ENCODE measurements at places on chromosomes 4 and X. TPM values are rescaled to one million over a fixed set of nuclear protein-coding genes. Genes with fewer than 3 reads are reported as not detected.

DNA sequence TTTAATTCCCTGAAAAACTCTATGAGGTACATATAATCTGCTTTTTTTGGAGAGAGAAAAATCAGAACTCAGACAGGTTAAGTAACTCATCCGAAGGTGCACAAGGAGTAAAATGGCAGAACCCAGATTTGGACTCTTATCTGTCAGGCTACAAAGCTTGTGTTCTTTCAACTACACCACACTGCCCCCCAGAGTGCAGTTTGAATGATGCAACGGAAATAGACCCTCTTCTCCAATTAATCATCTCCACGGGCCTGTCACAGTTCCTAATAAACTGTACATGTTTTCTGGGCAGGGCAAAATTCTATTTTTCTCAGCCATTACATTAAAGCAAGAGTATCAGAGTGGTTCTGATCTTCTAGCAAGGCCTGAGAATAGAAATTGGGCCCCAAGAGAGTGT lies 35.3 kb upstream of the DCX start:
- no peaks in the 10 kb centered on the region for H3K36me3 ChIP-seq
- DNase-seq = peak; percentile 80
- H3K27me3 ChIP-seq = no peaks in the 10 kb centered on the region
- H3K27ac ChIP-seq = no peak overlapping the region
- no peak overlapping the region for H3K4me3 ChIP-seq

DNA sequence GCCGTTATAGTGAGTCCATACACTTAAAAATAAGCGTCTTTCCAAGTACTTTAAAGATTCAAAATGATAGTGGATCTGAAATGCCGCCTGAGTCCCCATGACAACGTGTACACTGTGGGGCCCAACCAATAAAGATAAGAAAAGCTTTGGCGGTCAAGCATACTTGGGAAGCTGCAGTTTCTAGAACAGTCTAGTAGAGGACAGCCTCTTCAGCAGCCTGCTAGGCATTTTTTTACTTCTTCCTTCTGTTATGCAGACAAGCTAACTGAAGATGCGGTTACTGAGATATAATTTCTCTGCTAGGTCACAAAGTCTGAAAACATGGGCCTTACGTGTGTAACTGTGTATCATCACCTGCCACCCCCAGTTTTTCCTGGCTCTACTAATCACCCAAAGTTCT lies 402 bp upstream of the UPRT start:
- H3K4me1 ChIP-seq = no peaks in the 10 kb centered on the region
- H3K36me3 ChIP-seq = no peaks in the 10 kb centered on the region
- H3K27me3 ChIP-seq = no peaks in the 10 kb centered on the region
- no peak overlapping the region for H3K27ac ChIP-seq

DNA sequence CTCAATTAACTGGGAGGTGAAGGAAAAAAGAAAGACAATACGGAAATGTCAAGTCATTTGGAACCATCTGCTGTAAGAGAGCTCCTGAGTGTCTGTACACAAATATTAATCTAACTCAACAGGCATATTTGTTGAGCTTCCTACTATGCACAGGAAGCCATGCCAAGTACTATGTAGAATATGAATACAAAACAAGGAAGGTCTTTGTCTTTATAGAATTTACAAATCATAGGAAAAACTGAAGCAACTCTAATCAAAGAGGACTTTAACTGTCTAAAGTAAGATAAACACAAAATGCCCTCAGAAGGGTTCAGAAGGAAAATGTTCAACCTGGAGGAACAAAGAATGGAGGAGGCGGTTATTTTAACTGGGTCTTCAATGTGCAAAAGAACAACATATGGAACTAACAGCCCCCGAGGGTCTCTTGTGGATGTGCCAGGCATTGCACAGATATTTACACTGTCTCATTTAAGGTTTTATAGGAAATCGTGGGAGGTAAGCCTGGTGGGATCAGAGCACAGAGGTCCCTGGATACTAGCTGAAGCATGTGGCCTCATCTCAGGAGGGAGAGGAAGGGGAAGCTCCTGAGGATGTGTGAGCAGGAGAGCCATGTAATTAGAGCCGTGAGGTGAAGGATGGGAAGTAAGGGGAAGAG lies 5.8 kb downstream of the FAM114A1 start:
- DNase-seq = no peak
- no peak overlapping the region for H3K4me3 ChIP-seq
- no peaks in the 10 kb centered on the region for H3K4me1 ChIP-seq
- H3K27ac ChIP-seq = no peak overlapping the region

DNA sequence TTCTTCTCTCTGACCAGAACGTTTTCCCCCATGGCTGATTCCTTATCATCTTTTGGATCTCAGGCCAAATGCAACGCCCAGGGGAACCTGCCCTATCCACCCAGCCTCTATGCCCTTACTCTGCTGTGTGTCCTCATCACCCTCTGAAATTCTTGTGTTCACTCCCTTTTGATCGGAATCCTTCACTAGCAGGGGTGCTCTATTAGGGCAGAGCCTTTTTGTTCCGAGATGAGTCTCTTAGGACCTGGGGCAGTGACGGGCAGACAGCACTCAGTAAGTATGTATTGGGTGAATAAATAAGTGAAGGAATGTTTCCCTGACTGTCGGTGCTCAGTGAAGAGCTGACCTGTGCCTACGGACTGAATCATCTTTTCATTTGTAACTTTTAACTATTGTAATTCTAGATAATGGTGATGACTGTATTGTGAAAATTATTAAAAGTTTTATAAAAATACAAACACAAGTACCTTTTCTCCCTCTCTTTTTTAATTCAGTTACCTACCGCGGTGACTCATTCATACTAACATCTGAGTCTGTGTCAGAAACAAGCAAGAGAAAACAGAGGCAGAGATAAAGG lies 4.8 kb upstream of the TENM3 start:
- H3K27me3 ChIP-seq = no peaks in the 10 kb centered on the region
- no peaks in the 10 kb centered on the region for H3K36me3 ChIP-seq
- peak; percentile 62 for DNase-seq
- peaks cover 7% of the 10 kb centered on the region for H3K4me1 ChIP-seq
- H3K27ac ChIP-seq = no peak overlapping the region

GRCh38 chr4:184322328-184323025 lies 104.8 kb upstream of the ENPP6 start:
- H3K4me1 ChIP-seq = no peaks in the 10 kb centered on the region
- no peak overlapping the region for H3K27ac ChIP-seq
- DNase-seq = no peak
- no peaks in the 10 kb centered on the region for H3K36me3 ChIP-seq
- H3K4me3 ChIP-seq = no peak overlapping the region

DNA sequence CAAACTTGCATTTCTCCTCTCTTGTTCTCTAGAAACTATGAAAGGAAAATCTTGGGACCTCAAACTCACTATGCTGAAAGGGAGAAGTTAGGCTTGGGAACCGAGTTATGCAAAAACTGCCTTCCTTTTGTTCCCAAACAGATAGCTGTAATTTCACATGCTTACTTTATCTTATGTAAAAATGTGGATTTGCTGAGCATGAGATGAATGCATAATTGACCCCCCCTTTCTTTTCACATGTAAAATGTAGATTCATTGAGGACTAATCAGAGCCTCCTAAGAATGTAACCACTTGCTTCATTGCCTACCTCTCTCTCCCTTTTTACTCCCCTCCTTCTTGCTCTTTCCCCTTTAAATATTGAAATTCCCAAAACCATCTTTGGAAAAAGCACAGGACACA lies 18.0 kb downstream of the TBC1D9 start:
- DNase-seq = no peak
- peaks cover 5% of the 10 kb centered on the region for H3K4me1 ChIP-seq
- H3K27ac ChIP-seq = no peak overlapping the region
- H3K4me3 ChIP-seq = no peak overlapping the region
- H3K36me3 ChIP-seq = peaks cover 5% of the 10 kb centered on the region

The FUNDC1 gene
- total RNA-seq = 19.3 TPM

The FGFBP2 gene
- not detected for total RNA-seq

The CLDN22 gene
- 0.14 TPM for total RNA-seq

The REPS2 gene
- total RNA-seq = 4.3 TPM

The SPANXA2 gene
- not detected for total RNA-seq
